Gastroesophageal sphincter (tissue), 4 donors: ENCODE measurements at places on chromosomes 3 and 15. TPM values are rescaled to one million over a fixed set of nuclear protein-coding genes. Genes with fewer than 3 reads are reported as not detected.

NR2E3 gene
- total RNA-seq = not detected

KCNMB3 gene
- total RNA-seq = 4.2 TPM

ZMYND10 gene
- not detected for total RNA-seq

PLSCR2 gene
- not detected for total RNA-seq

AEN gene
- 11.0 TPM for total RNA-seq

CFAP91 gene
- total RNA-seq = 4.7 TPM
